Aortic smooth muscle cell (primary cell): ENCODE measurements at places on chromosomes 6 and 20. TPM values are rescaled to one million over a fixed set of nuclear protein-coding genes. Genes with fewer than 3 reads are reported as not detected.

Gene EZR
- total RNA-seq = 43.0 and 58.9 TPM in 2 replicates

Gene GPLD1
- total RNA-seq = 0.75 and 0.92 TPM in 2 replicates

Gene OR2B2
- total RNA-seq = not detected in 2 replicates

Gene CFB
- total RNA-seq = 20.3 and 31.2 TPM in 2 replicates

Gene TNNC2
- 1.4 and 1.5 TPM in 2 replicates for total RNA-seq

Gene RIMS1
- 2.2 and 8.0 TPM in 2 replicates for total RNA-seq

Gene PEX3
- total RNA-seq = 19.0 and 20.8 TPM in 2 replicates

Gene SOBP
- total RNA-seq = 3.8 and 5.8 TPM in 2 replicates

Gene TFAP2A
- 0.40 and 0.44 TPM in 2 replicates for total RNA-seq

Gene SLC22A16
- total RNA-seq = not detected in 2 replicates

Gene ADAM33
- total RNA-seq = 21.0 and 29.2 TPM in 2 replicates

Gene SLC52A3
- total RNA-seq = not detected in 2 replicates

Gene SEL1L2
- total RNA-seq = not detected in 2 replicates

Gene HCRTR2
- total RNA-seq = not detected in 2 replicates

Gene TMEM217
- total RNA-seq = 1.3 and 1.8 TPM in 2 replicates

Gene USP49
- total RNA-seq = 1.3 and 2.1 TPM in 2 replicates

Gene PPP1R3G
- 0.93 and 1.2 TPM in 2 replicates for total RNA-seq

Gene TBXT
- not detected in 2 replicates for total RNA-seq

Gene TFAP2C
- total RNA-seq = not detected in 2 replicates
